ENCODE measurements at places on chromosomes 6 and 20.

DNA sequence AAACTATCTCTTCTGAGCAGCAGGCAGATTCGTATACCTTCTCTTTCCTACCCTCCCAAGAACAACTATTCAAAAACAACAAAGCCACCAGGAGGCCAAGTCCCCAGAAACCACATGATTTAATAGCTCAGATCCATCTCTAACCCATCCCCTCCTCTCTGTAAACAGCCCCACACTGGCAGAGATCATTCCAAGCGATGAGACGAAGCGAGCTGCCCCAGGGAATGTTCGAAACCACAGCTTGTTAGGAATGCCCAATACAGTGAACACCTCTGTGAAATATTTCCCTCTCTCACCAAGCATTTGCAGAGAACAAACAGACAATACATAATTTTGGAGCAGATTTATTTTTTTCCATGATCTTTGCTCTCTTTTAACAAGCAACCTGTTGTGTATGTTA, 231.8 kb downstream of the SOD2 start:
- DNase-seq: no peak

- no peak for DNase-seq
Measured at GRCh38 chr20:44990957-44991356, 24.6 kb downstream of the STK4 start.

DNA sequence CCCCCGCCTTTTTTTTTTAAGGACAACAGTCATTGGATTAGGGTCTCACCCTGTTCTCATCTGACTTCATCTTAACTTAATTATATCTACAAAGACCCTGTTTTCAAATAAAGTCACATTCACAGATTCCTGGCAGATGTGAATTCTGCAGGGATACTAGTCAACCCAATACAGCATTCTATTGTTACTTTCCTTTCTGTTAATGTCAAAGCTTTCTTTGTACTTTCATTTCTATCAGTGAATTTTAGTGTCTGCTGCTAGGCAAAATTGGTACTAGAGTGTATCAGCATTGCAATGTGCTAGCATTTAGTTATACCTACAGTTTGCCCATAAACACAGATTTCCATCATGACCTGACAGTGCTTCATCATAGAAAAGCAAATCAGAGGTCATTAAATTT, 281.9 kb downstream of the CDKAL1 start:
- DNase-seq: no peak

DNA sequence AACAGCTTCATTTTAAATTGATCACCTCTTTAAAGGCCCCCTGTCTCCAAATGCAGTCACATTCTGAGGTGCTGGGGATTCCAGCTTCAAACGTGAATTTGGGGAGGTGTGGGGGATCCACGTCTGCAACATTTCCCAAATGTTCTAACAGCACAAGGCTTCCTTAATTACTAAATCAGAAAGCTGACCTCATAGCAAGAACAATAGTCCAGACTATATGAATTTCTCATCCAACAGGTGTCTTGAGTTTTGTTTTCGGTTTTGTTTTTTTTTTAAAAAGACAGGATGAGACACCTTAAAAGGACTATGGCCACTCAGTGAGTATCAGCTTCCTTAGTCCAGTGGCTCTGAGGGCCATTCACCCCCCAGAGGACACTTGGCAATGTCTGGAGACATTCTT, 11.5 kb downstream of the ATP9A start:
- no peak for DNase-seq

- DNase-seq: no peak
Measured at GRCh38 chr20:62489932-62490263, 14.1 kb upstream of the GATA5 start.

DNA sequence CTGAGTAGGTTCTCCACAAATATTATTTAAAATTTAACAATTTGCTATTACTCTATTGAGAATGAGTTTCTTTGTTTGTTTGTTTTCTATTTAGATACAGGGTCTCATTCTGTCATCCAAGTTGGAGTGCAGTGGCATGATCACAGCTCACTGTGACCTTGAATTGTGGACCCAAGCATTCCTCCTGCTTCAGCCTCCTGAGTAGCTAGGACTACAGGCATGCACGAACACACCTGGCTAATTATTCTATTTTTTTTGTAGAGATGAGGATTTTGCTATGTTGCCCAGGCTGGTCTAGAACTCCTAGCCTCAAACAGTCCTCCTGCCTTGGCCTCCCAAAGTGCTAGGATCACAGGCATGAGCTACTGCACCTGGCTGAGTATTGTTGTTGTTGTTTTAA, 122.2 kb downstream of the PHF3 start:
- no peak for DNase-seq

DNA sequence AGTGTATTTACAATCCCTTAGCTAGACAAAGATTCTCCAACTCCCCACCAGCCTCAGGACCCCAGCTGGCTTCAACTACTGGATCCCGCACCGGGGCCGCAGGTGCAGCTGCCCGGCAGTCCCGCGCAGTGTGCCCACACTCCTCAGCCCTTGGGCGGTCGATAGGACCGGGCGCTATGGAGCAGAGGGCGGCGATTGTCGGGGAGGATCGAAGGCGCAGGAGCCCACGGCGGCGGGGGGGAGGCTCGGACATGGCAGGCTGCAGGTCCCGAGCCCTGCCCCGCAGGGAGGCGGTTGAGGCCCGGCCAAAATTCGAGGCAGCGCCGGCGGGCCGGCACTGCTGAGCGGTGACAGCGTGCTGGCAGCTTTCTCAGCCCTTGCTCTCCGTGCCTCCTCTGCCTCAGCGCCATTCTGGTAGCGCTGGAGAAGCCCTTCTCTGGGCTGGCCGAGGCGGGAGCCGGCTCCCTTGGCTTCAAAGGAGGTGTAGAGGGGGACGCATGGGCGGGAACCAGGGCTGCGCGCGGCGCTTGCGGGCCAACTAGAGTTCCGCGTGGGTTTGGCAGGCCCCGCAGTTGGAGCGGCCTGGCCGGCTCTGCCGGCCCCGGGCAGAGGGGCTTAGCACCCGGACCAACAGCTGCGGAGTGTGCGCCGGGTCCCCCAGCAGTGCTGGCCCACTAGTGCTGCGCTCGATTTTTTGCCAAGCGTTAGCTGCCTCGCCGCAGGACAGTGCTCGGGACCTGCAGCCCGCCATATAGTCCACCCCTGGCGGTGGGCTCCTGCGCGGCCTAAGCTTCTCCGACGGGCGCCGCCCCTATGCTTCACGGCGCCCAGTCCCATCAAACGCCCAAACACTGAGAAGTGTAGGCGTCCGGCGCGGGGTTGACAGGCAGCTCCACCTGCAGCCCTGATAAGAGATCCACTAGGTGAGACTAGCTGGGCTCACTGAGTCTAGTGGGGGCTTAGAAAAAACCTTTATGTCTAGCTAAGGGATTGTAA, 32.4 kb upstream of the KIF13A start:
- DNase-seq: no peak

GRCh38 chr6:148222376-148222775, 120.3 kb upstream of the SASH1 start:
- DNase-seq: no peak

DNA sequence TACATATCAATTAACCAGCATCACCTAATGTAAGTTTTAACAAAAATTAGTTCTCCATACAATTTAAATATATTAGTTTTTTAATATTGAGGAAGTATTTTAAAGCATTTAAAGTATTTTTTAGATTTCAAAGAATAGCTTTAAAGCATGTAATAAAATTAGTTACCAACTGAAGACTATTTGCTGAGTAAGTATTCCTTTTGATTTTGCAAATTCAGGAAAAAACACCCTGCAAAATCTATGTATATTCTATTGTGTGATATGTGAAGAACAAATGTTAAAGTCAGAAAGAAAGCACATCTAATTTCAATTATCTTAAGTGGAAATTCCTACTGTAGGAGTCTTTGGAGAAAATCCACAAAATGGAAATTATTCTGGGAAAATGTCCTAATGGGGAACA, 107.3 kb downstream of the COL21A1 start:
- no peak for DNase-seq

DNA sequence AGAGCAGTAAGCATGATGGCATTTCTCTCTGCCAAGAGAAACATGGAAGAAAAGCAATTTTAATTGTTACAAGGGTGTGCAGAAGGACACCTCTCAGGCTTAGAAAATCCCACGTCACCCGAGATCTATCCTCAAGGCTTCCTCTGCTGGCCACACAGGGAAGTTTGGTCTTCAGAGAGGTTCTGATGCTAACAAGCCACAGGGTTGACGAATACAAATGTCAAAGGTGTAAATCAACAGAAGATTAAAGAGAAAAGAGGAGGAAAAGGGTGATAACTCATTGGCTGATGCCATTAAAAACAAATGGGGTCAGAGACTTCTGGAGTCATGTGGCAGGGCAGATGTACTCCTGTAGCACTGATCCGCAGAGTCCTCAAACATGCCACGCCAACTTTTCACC, 33.6 kb upstream of the SPDEF start:
- no peak for DNase-seq

GRCh38 chr6:138656364-138657064, 117.1 kb upstream of the CCDC28A start:
- no peak for DNase-seq

GRCh38 chr6:1603708-1604107, 6.0 kb upstream of the FOXC1 start:
- DNase-seq: no peak

GRCh38 chr6:43275801-43276576, 22.1 kb upstream of the SLC22A7 start:
- DNase-seq: peak; percentile 45

GRCh38 chr6:28001751-28002150, 44.7 kb downstream of the OR2B6 start:
- DNase-seq: no peak

- DNase-seq: no peak
Measured at GRCh38 chr20:50313827-50314677, 123.4 kb downstream of the CEBPB start.

DNA sequence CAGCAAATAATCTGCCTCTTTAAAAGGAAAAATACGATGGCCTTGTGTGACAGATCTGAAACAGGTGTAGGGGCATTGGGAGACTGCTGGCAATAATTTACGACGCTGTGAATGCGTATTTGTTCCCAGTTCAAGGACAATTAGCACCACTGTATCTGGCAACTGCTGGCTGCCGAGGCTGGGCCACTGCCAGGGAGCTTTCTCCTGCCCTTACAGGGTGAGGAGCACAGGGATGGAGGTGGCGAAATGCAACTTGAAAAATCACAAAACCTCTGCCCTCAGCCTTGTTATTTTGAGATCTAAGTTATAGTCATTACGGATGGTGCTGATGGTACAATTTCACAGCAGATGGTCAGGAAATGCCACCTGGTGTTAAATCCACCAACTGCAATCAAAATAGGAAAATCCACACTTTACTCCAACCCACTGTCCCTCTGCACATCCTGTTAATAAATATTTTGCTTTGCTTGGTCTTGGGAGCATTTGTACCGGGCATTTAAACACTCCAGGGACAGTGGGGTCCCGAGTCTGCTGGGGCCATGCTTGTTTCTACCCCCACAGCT, 6.4 kb downstream of the MYLK4 start:
- no peak for DNase-seq

DNA sequence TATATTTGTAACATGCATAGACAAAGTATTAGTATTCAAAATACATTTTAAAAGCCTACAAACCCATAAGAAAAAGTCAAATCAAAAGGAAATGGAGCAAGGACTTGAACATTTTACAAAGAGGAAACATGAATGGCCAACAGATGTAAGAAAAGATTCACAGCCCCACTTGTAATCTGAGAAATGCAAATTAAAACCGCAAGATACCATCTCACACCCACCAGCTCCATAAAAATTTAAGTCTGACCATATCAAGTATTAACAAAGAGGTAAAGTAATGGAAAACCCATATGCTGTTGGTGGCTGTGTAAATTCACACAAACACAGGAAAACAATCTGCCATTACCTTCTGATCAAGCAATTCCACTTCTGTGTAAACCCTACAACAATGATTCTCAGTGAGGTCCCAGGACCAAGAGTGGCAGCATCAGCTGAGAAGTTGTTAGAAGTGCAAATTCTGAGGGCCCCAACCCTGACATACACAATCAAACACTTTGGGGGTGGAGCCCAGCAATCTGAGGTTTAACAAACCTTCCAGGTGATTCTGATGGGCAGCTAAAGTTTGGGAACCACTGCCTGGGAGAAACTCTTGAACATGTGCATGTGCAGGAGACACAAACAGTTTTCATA, 30.9 kb downstream of the BCL2L1 start:
- DNase-seq: no peak

- no peak for DNase-seq
Measured at GRCh38 chr6:4313044-4313686, 177.8 kb upstream of the ECI2 start.

DNA sequence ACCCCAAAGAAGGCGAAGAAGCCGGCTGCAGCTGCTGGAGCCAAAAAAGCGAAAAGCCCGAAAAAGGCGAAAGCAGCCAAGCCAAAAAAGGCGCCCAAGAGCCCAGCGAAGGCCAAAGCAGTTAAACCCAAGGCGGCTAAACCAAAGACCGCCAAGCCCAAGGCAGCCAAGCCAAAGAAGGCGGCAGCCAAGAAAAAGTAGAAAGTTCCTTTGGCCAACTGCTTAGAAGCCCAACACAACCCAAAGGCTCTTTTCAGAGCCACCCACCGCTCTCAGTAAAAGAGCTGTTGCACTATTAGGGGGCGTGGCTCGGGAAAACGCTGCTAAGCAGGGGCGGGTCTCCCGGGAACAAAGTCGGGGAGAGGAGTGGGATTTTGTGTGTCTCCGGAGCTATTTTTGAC, 69.6 kb downstream of the HFE start:
- DNase-seq: peak; percentile 53

GRCh38 chr6:157173776-157174175, 149.5 kb downstream of the TMEM242 start:
- DNase-seq: no peak

GRCh38 chr6:28003661-28004060, 46.6 kb downstream of the OR2B6 start:
- no peak for DNase-seq

DNA sequence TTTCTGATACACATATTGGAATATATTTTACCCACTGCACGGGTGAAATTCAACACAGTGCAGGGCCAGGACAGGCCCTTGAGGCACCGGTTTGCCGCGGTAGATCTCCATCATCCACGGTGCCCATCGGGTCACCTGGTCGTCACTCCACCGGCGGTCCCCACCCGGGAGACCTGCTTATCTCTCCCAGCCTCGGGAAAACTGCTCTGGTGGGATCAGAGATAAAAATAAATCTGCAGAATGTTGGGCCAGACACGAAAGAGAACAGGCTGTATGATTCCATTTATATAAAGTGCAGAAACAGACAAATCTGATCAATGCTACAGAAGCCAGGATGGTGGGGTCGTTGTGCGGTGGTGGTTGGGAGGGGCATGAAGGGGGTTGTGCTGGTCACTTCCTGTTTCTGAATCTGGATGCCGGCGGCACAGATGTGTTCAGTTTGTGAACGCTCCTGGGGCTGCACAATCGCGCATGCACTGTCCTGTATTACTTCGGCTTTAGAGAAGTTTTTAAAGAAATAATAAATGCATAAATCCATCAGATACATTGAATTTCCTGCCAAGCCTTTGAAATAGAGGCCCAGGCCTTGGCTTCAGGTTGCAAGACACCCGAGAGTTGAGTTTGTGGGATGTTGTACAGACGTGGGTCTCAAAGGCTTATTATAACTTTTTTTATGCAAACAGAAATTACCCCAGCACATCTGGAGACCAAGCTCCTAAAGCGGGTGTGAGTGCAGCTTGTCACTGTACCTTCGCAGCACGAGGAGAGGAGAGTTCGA, 54.3 kb downstream of the ANKRD60 start:
- DNase-seq: no peak

- DNase-seq: no peak
Measured at GRCh38 chr6:39113788-39114187, 1.2 kb downstream of the SAYSD1 start.

GRCh38 chr6:119073307-119074051, 5.0 kb downstream of the FAM184A start:
- no peak for DNase-seq

Data from activated B cell treated with CpG ODN at 0.5 μM for 24 hours (primary cell).